ENCODE measurements at places on chromosomes 1 and 21.

DNA sequence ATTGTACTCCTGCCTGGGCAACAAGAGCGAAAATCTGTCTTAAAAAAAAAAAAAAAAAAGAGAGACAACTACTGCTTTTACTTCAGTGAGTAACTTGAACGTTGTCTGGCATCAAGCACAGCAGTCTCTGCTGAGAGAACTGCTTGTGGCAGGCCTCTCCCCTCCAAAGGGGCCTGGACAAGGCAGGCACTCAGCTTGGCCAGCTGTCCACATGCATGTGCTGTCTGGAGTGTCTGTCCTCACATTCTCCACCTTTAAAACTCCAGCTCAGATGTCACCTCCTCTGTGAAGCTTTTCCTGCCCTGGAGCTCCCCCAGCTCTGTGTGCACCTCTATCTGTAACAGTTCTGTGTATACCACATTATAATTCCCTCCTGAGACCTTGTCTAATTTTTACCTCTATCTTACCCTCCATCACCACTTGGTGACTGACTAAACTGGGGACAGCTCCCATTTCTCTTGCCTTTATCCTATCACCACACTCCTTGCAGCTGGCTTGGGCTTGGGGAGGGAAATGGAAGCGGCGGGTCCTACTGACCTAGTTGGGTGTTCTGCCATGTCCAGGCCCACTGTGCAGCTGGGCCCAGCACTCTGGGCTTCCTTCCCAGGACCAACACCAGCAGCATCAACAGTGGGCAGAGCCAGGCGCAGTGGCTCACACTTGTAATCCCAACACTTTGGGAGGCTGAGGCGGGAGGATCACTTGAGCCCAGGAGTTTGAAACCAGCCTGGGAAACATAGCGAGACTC lies 71.4 kb upstream of the ARTN start:
- DNase-seq: no peak

DNA sequence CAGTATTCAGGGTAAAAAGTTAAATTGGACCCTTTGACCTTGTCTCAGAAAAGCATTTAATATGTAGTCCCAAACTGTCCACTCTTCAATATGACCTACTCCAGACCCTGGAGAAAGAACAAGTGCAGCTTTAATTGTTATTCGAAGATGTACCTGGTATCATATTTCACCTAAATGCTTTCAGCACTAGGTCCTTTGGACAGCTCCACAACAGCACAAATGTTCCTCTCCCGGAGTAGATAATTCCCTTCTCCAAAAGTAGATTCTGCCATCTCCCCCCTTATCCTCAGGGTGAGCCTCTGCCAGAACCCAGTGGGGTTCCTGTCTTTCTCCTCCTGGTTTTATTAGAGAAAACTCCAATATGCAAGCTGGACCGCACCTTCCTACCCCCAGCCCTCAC lies 104.5 kb upstream of the AJAP1 start:
- no peak for DNase-seq

GRCh38 chr1:13801232-13801631 lies 101.2 kb downstream of the PRDM2 start:
- no peak for DNase-seq

DNA sequence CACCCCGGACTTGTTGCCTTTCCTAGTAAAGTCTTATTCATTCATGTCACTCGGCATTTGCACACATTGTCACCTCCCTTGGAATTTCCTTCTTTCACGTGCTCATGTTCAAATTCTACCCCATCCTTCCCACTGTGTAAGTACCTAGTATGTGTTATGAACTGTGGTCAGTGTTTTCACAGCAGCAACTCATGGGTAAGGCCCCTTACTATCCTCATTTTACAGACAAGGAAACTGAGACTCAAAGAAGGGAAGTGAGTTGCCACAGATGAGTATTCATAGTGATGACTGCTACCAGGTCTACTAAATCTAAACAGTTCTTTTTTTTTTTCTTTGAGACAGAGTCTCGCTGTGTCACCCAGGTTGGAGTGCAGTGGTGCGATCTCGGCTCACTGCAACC lies 10.5 kb downstream of the CITED4 start:
- no peak for DNase-seq

DNA sequence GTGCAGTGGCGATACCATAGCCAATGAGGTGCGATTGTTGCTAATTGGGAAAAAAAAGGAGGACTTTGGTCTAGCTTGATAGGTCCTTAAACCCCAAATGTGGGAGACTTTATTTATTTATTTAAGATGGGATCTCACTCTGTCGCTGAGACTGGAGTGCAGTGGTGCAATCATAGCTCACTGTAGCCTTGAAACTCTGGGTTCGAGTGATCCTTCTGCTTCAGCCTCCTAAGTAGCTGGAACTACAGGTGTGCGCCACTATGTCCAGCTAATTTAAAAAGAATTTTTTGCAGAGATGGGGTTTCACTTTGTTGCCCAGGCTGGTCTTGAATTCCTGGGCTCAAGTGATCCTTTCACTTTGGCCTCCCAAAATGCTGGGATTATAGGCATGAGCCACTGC lies 24.0 kb upstream of the SRSF10 start:
- no peak for DNase-seq

DNA sequence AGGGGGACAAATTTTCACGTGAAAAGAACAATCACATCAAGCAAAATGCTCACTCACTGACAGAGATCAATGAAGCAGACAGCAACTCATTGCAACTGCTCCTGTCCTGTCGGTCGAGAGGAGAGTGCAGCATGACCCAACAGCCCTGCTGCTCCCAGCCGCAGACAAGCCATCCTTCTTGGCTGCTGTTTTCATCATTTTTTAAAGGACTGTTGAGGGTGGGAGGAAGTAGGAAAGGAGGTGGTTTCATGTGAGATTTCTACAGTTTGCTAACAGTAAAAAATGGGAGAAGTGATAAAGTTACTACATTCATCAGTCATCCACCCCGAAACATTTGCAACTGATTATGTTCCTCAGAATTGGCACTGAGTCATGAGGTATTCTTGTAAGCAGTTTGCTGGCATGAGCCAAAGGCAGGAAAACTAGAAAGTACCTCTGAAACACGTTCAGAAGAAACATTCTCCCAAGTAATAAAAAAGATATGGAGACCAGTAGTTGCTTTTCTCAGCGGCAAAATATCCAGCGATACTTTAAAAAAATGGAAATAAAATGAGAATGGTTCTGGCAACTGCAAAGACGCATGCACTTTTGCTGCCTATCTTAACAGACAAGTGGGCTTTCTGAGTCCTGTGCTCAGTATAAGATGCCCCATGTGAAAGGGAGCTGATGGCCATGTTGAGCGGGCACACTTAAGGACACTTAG lies 72.0 kb upstream of the CLDN14 start:
- DNase-seq: no peak

DNA sequence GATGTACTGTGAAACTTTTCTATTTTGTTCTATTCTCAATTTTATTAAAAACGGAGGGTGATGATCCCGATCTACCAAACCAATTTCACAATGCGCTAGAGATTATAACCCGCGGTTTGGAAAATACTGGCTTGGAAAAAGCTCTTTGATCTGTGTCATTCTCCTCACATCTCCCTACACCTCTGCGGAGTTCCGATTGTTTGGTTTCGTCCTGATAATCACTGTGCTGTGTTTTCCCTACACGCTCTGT lies 536 bp upstream of the ABCD3 start:
- no peak for DNase-seq

GRCh38 chr1:147539122-147539575 lies 2.2 kb upstream of the BCL9 start:
- DNase-seq: no peak

- no peak for DNase-seq
Measured at GRCh38 chr1:83516369-83516768, 482.6 kb downstream of the TTLL7 start.

DNA sequence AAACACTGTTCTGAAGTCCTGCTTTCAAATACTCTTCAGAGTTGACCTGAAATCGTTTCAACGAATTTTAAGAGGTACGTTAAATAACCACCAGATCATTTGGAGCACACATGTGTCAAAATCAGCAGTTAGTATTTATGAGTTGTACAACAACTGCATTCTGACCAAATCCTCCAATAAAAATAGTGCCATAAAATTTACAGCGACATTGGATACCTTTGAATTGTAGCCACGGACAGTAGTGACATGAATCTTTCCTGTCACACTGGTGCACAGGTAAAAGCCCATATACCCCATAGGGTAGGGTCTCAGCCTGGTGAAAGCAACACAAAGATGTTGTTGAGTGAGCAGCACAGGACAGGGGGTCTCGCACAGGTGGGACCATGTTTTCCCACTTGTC lies 121.5 kb downstream of the CLIC6 start:
- no peak for DNase-seq

- no peak for DNase-seq
Measured at GRCh38 chr1:54096877-54097240, 43.5 kb downstream of the TCEANC2 start.

DNA sequence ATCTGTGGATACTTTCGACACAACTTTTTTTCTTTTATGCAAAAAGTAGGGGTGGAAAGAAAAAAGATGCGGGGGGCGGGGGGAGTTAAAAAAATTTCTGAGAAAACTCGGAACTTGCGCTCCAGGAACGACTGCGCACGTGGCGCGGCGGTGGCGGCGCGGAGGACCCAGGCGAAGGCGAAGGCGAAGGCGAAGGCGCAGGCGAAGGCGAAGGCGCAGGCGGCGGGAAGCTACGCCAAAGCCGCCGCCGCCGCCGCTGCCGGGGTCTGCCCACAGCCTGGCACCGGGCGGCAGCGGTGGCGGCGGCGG lies 208 bp upstream of the BARHL2 start:
- no peak for DNase-seq

- no peak for DNase-seq
Measured at GRCh38 chr1:46676531-46676930, 4.9 kb downstream of the TEX38 start.
